ENCODE measurements at places on chromosomes 2 and 18.

GRCh38 chr2:19542796-19543662, 184.6 kb upstream of the OSR1 start:
- DNase-seq = no peak

- no peak for DNase-seq
These were observed 7.2 kb downstream of the ADI1 start for GRCh38 chr2:3512086-3512485.

DNA sequence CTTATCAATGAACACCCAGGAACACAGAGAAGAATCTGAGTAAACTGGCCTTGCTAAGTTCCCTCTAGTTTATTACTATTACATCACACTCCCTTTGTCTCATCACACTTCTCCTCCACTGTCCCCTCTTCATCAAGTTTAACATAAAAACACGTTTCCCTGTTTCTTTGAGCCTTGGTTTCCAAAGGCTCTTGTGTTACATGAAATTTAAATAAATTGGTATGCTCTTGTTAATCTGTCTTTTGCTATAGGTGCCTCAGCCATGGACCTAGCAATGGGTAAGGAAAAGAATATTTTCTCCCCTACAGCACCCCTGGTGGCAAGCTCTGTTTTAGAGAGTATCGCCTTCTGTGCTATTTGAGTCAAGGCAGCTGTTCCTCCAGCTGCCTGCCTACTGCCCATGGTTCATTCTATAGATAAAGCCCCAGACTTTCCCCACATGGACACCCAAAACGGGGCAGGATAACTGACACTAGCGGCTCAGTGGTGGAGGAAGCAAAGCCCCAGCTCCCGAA, 31.8 kb downstream of the TGIF1 start:
- peak; percentile 65 for DNase-seq

- DNase-seq = no peak
These were observed 66.6 kb downstream of the MYO3B start for GRCh38 chr2:170244555-170244954.

- DNase-seq = peak; percentile 29
These were observed 113.9 kb downstream of the SS18 start for GRCh38 chr18:25976554-25976953.

GRCh38 chr2:226121046-226121738, 678.4 kb downstream of the IRS1 start:
- no peak for DNase-seq

DNA sequence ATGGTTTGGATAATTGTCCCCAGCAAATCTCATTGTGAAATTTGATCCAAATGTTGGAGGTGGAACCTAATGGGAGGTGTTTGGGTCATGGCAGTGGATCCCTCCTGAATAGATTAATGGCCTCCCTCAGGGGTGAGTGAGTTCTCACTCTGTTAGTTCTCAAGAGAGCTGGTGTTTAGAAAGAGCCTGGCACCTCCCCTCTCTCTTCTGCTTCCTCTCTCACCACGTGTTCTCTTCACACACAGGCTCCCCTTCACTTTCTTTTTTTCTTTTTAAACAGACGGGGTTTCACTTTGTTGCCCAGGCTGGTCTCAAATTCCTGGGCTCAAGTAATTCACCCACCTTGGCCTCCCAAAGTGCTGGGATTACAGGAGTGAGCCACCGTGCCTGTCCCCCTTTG, 111.6 kb upstream of the LTBP1 start:
- no peak for DNase-seq

DNA sequence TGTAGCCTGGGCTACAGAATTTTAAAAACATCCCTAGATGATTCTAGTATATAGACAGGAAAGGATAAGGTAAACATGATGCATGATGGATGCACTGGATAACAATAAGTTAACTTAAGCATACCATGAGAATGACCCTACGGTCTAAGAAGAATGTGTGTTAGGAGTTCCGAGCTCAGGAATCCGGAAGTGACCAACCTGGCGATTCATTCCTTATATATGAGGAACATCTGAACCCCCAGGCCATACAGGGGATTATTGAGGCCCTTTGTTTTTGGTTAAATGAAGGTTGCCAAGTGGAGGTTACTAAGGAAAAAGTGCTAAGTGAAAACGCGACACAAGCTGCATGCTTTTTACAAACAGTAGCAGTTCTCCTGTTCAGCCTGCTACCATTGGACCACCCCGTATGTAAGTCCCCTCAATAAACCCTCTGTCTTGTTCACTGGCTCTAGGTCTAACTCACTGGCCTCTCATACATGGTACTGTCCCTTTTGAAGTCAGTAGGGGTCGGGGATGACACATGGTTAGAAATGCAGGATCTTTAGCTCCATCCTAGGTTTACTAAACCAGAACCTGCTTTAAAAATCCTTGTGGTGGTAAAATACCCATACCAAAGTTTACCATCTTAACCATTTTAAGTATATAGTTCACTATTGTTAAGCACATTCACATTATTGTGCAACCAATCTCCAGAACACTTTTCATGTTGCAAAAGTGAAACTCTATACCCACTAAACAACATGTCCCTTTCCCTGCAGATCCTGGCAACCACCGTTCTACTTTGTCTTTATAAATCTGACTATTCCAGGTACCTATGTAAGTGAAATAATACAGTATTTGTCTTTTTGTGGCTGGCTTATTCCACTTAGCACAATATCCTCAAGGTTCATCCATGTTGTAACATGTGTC, 111.0 kb upstream of the MAP4K3 start:
- no peak for DNase-seq

- DNase-seq = no peak
These were observed 6.5 kb upstream of the YWHAQ start for GRCh38 chr2:9637330-9637729.

DNA sequence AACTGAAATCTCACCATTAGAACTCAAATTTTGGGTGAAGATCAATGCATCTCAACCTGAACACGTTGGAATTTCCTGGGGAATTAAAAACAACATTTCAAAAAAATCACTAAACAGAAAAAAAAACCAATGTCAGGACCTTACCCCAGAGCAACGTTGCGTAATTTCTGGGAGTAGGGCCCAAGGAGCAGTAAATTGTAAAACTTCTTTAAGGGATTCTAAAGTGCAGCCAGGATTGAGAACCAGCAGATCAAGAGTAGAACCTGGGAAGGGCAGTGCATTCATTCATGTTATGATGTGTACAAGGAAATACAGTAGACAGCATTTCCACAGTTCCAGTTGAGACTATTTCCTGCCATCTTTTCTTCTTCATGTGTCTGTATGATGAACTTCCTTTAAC, 56.9 kb downstream of the RHBDD1 start:
- no peak for DNase-seq

DNA sequence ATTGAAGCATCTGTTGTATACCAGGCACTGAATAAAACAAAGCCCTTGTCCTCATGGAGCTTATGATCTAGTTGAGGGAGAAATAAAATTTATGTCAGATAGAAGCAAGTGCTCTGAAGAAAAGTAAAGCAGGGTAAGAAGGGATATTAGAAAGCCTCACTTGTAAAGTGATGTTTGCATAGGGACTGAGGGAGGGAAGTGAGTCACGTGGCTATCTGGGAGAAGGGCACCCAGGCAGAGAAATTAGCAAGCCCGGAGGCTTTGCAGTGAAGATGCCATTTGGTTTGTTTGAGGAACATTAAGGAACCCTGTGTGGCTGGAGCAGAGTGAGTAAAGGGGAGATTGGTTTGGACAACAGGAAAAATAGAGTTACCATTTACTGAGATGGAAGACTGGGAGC, 52.1 kb downstream of the RBBP8 start:
- DNase-seq = no peak

DNA sequence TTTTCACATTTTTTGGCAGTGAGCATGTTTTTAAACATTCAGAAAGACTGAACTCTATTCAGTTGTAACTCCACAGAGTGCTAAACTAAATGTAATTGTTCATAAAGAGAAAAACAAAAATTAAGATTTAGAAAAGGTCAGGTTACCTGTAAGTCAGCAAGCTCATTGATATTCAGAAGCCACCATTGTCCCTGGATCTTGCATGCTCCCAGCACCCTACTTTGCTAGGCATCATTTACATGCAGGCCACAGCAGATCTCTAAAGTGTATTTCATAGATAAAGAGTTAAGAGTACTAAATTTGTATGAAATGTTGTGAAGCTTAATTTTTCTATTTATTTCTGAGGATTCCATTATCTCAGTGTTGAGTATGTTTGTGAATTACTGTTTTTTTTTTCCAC, 64.8 kb upstream of the CDH19 start:
- DNase-seq = no peak

DNA sequence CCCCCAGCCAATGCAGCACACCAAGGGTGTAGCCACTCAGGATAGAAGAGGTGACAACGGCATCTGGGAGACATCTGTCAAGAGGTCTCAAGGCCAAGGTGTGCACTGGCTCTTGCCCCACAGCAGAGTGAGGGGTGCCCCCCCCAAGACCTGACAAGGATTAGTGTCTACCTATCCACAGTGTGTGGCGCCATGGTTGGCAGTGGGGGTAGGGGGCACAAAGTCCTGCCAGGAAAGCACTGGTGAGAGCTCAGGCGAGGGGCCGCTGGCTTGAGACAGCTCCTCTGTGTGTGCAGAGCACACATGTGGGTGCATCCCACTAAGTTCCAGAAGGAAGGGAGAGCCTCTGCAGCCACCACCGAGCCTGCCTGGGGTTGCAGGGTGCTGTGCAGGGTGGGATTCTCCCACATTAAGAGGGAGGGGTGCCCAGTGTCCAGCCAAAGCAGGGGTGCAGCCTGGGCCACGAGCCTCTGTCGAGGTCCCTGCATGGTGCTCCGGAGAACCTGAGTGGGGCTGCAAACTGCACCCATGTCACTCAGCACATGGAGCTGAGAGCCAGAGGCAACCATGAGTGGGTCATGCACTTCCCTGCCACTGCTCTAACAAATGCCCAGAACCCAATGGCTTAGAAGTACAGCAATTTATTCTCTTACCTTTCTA, 311.2 kb upstream of the HDAC4 start:
- no peak for DNase-seq

- DNase-seq = no peak
These were observed 125.2 kb upstream of the LGALSL start for GRCh38 chr2:64328756-64329155.

DNA sequence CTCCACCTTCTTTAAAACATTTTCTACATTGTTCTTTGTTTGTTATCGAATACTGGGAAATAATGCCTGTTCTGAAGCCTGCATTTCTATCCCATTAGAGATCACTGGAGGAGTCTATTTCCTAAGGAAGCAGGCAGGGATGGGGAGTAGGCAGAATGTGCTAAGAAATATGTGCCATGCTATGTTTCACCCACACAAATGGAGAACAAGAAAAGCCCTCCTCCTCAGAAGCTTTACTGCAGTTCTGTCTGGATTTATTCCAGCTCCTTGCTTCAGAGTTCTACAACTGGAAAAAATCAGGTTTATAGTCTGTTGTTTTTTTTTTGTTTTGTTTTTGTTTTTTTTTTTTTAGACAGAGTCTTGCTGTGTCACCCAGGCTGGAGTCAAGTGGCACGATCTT, 825.1 kb downstream of the SLC4A3 start:
- no peak for DNase-seq

DNA sequence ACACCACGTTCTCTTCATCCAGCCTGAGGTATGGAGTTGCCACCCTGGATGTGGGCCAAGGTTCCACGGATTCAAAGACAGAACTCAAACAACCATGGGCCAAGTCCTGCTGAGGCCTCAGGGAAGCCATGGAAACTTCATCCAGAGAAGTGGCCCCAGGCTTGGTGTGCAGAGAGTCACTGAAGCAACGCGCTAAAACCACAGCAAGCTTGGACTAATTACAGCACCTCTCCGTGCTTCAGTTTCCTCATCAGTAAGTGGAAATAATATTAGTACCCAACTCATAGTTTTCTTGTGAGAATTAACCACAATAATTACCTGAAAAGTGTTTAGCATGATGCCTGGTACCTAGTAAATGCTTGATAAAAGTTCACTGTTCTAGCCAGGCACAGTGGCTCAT, 19.2 kb upstream of the AP1S3 start:
- no peak for DNase-seq

- no peak for DNase-seq
These were observed 90.6 kb upstream of the ARL4C start for GRCh38 chr2:234587341-234588053.

- DNase-seq = no peak
These were observed 28.7 kb upstream of the HNRNPA3 start for GRCh38 chr2:177183860-177184259.

DNA sequence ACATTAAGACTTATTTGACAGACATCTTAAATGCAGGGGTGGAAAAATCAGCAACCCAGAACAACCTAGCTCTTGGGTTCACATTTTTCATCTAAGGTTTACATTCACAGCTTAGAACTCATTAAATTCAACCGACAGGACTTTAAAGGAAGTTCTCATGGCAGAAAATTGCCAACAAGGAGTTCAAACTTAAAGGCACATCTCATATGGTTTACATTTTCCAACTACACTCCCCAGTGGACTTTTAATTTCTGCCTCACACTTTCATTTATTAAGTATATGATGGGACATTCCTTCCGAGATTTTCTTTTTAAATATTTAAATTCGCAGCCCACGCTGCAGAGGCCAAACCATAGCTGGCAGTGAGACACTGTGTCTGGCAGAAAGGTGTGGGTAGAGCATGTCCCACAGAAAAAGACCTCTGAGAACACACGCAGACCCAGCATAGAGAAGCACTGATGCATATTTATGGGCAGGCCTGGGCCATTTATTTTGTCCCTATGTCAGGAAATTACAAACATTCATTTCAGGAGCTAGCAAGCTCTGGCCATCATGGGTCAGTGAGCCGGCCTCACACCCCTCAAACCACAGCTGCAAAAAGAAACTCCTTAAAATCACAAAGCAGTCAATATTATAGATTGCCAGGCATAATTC, 46.3 kb downstream of the STK39 start:
- DNase-seq = no peak

DNA sequence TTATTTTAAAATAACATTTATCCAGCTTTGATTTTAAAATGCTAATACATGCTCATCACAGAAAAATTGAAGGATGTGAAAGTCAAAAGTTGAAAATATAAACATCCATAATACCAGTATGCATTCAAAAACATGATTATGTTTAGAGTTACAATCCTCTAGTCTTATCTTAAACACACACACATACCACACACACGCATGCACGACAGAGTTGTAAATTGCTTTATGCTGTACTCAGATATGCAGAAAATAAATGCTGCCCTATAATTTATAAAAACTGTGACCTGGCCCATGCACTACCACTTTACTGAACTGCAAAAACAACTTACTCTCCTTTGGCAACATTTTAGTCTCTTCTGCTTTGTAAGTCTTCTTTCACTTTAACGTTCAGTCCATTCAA, 793.0 kb upstream of the FANCL start:
- no peak for DNase-seq

DNA sequence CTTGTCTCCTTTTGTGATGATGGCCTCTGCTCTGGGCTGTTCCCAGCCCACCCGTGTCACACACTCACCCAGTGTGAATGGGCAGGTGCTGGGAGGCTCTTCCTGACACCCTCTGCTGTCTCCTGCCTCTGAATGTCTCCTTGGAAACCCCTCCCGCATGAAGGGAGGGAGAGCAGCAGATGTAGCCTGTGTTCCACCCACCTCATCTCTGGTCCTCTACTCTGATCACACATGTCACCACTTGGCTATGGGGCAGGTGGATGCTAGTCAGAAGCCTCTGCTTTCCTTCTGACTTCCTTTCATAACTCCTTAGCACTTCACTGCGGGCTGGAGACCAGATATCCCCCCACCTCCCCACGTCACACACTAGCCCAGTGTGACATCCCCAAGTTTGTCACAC, 23.9 kb downstream of the EFR3B start:
- no peak for DNase-seq

GRCh38 chr2:150909090-150909489, 352.6 kb downstream of the RBM43 start:
- DNase-seq = no peak

GRCh38 chr2:33552758-33553461, 46.2 kb downstream of the FAM98A start:
- no peak for DNase-seq

- DNase-seq = no peak
These were observed 879.0 kb downstream of the CBLN2 start for GRCh38 chr18:71665131-71665530.

- DNase-seq = no peak
These were observed 162.3 kb upstream of the CCDC68 start for GRCh38 chr18:55121397-55122170.
